ENCODE measurements at places on chromosomes 16 and 17.

GRCh38 chr16:27671410-27671809 is 121.5 kb downstream of the KATNIP start:
- no peak for DNase-seq

DNA sequence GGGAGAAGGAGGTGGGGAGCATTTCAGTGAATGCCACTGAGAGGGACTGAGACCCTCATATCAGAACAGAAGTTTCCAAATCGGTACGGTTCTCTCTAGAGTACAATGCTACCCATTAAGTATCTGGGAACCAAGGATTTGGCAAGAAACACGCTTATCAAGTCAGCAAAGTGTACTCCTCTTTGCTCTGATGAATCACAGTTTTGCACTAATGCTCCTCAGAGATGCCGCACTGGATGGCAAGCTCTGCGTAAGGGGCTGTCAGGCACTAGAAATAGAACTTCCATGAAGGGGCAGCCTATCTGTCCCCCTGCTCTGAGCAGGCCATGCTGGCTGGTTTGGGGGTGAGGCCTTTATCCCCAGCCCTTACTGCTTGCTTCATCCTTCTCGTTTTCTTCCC is 4.8 kb upstream of the ABCC12 start:
- DNase-seq = no peak

- no peak for DNase-seq
Measured at GRCh38 chr17:33390479-33391176, 97.5 kb upstream of the ASIC2 start.

- no peak for DNase-seq
Measured at GRCh38 chr17:48060249-48060648, 12.1 kb downstream of the NFE2L1 start.

- peak; percentile 62 for DNase-seq
Measured at GRCh38 chr17:75827308-75828075, 16.7 kb downstream of the UNC13D start.

GRCh38 chr17:41648411-41649195 is 24.2 kb upstream of the KRT17 start:
- peak; percentile 80 for DNase-seq

DNA sequence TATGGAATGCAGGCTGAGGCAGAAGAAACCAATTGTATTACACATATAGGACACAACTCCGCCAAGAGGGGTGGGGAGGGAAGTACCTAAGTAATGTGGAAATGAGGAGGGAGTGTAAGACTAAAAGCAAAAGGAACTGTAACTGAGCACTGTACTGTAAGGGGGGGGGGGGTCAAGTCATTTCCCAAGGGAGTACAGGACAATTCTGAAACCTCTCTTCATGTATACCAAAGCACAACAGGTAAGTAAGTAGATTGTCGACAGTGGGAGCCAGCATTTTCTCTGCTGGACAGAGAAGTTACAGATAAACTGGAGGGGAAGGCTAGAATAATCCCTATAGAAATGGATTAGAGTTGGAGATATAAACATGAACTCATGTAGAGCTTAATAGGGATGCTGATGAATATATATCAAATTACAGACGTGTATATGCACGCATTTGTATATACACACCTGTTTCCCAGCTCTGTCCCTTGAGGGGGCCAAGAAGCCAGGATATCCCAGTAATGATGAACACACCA is 6.4 kb downstream of the USP22 start:
- DNase-seq = no peak

DNA sequence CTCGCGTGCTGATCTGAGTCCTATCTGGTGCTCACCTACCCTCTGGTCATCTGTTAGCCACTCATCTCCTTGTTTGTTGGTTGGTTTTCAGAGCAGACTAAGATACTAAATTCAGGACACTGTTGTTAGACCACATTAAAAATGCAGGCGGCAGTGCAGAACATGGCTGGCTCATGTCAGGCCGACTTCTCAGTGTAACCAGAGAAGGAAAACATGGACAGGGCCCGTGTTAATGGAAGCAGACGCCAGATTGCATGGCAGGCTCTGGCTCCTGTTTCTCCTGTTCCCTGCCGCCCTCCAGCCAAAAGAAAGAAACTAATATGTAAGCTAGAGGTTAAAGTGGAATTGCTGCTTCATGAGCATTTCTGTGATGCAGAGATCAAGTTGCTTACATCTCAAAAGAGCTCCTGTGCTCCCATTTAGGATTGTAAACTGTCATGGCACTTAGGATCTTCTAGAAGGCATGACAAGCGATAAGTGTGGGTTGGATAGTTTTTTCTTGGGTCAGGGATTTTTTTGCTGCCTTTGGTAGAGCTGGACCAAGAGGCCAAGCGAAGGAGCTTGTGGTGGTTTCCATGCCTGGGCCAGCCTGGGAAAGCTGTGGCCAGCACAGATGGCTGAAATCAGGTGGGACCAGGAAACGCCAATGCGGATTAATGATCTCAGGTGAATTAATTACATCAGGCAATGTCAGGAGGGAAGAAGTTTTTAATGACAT is 56.1 kb downstream of the YPEL2 start:
- DNase-seq = no peak

GRCh38 chr16:11833951-11834695 is 17.2 kb downstream of the RSL1D1 start:
- no peak for DNase-seq

DNA sequence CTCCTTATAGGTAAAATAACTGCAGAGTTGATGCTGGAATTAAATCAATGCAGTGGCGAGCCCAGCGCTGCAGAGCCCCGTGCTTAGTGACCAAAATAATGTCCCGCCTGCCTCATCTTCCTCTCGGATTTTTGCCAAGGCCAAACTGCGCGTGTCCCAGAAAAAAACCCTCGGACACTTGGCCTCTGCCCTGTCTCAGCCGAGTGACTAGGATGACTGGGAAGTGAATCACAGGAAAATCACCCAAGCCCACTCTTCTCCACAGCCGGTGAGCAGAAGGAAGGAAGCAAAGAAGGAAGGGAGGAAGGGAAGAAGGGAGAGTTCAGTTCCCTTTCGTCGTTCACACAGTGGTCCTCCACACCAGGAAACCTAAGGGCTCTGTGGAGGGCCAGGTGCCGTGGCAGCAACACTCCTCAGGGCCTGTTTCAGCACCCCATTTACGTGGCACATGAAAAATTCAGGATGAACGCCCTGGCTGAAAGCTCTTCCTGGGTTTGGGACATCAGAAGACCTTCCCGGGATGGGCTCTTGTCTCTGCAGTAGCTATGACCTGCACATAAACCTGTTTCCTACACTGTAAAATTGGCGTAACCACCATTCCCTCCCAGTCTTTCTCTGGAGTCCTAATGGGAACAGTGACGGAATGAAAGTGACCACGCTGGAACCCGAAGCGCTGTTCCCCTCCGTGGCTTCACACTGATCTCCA is 25.4 kb upstream of the HOXB13 start:
- DNase-seq = no peak

GRCh38 chr17:70407506-70407905 is 238.2 kb downstream of the KCNJ2 start:
- no peak for DNase-seq

GRCh38 chr16:85936816-85937215 is 37.9 kb downstream of the IRF8 start:
- DNase-seq = no peak

DNA sequence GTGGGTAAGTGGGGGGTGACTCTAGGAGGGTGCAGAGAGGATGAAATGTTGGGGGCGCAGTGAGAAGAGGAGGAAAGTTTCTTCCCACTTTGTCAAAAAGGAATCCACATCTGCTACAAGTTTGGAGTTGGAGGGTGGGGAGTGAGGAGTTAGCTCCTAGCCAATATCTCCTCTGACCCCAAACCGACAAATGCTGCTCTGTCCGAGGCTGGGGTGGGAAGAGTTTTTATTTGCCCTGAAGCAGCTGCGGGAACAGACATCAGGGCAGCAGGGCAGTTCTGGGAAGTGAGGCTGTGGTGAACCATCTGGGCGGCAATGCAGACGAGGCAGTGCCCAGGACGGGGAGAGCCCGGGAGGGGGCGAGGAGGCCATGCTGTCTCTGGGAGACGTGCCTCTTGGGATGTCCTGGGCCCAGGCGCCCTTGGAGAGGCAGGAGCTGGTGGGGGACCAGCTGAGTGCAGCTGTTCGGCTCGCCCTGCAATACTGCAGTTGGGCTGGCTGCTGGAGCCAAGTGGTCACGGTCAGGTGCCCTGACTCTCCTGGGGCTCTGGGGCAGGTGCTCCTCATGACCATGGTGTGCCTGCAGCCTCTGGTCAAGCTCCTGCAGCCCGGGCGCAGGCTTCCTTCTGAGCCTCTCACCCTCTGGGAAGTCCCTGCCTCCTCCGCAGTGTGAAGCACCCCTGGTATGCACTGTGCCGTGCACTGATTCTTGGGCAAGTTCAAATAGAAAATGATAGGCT is 6.4 kb upstream of the SOCS3 start:
- no peak for DNase-seq

DNA sequence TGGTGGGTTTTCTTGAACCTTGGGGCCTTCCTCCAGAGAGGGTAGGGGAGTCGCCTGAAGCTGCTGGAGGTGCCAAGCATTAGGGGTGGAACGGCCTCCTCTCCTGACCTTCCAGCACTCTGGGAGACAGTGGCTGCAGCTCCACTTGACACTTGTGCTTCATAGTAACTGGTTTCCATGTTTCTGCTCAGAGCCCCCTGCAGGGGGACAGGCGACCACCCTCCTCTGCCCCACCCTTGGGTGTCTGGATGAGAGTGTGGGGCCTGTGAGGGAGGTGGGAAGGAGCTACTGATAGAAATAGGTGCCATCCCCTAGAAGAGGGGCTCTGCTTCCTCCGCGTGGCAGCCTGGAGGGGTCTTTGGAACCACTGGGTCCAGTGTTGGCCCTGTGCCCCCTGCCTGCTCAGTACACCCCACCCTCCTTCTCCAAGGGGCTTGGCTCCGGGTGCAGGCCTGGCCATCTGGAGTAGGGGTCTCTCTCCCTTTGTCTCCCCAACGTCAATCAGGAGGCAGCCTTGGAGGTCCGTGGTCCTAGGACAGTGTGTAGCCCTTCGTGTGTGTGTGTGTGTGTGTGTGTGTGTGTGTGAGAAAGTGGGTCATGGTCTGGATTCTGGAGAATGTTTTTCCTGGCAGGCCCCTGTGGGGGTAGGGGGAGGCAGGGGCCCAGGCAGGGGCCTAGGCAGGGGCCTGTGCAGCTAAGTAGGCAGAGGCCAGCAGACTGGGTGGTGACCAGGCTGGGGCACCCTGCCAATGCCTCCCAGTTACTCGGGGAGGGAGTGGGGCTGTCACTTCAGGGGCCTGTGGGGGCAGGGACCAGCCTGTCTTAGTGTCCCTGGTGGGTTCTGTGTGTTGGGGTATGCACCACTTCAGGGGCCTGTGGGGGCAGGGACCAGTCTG is 4.9 kb downstream of the LASP1 start:
- DNase-seq = no peak

DNA sequence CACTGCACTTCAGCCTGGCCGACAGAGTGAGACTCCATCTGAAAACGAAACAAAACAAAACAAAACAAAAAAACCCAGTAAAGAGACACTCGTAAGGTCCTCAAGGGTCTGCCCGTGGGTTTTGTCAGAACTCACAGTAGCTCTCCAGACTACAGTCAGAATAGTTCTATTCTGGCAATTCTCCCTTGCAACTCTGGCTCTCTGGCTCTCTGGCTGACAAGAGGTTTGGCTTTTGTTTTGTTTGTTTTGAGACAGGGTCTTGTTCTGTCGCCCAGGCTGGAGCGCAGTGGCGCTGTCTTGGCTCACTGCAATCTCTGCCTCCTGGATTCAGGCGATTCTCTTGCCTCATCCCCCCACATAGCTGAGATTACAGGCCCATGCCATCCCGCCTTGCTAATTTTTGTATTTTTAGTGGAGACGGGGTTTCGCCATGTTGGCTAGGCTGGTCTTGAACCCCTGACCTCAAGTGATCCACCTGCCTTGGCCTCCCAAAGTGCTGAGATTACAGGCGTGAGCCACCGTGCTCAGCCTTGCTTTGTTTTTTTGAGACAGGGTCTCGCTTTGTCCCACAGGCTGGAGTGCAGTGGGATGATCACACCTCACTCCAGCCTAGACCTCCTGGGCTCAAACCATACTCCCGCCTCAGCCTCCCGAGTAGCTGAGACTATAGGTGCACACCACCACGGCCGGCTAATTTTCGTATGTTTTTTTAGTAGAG is 20.5 kb upstream of the CHP2 start:
- no peak for DNase-seq

DNA sequence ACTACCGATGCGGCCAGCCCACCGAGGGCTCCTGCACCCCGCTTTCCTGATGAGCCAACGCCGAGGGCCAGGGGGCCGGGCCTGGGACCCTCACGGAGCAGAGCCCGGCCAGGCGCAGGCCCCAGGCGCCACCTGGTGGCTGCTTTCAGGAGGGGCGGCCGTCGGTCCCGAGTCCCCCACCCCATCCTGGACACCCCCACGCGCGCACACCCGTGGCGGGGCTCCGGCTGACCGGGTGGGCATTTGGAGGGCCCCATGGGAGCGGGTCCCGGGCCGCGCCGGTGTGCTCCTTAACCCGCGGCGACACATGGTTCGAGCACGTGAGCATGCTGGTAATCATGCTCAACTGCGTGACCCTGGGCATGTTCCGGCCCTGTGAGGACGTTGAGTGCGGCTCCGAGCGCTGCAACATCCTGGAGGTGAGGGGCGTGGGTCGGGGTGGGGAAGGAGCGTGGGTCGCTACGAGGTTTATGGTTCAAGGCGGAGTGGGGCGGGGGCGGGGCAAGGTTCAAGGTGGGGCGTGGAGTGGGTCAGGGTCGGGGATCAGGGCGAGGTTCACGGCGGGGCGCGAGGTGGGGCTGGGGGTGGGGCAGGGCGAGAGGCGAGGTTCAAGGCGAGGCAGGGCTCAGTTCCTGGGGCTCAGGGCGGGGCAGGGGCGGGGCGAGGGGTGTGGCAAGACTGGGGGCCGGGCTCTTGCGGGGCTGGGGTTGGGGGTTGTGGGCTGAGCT is 30.2 kb downstream of the TPSG1 start:
- DNase-seq = no peak

DNA sequence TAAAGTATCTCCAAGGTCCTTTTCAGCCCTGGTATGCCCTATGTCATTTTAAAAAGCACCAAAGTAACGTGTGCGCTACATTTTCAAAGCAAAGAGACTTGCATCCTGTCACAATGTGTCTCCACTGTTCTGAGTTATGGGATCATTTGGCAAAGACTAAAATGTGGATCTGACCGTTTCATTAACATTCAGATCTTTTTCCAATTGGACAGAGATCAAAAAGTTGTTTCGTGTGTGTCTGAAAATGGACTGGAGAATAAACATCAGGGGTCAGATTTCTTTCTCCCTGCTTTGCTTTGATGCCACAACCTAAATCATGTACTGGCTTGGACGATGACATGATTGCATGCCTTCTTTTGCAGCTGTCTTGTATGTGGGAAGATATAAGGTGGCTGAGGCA is 136.0 kb upstream of the NOG start:
- no peak for DNase-seq

- DNase-seq = no peak
Measured at GRCh38 chr16:23557779-23558702, 514 bp downstream of the UBFD1 start.

- DNase-seq = no peak
Measured at GRCh38 chr17:30103921-30104320, 12.7 kb upstream of the NSRP1 start.

DNA sequence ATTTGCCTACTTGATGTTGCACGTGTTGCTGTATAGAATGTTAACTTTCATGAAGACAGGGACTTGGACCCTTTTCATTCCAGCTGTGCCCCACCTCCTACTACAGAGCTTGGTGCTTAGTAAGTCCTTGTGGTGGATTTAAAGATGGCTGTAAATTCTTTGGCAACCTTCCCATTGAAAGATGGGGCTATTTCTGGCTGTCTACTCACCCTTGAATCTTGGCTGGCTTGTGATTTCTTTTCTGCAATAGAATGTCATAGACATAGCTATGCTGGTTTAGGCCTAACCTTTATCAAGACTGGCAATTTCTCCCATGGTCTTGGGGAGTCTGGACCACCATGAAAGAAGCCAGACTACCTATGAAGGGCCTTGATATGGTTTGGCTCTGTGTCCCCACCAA is 59.0 kb downstream of the ACSM2A start:
- DNase-seq = no peak

All from CD4-positive, alpha-beta T cell treated with Interferon gamma for 1 hour (primary cell).